ENCODE measurements at places on chromosomes 3 and 15.

GRCh38 chr3:47681016-47681415 lies 100.7 kb downstream of the SMARCC1 start:
- DNase-seq = no peak

DNA sequence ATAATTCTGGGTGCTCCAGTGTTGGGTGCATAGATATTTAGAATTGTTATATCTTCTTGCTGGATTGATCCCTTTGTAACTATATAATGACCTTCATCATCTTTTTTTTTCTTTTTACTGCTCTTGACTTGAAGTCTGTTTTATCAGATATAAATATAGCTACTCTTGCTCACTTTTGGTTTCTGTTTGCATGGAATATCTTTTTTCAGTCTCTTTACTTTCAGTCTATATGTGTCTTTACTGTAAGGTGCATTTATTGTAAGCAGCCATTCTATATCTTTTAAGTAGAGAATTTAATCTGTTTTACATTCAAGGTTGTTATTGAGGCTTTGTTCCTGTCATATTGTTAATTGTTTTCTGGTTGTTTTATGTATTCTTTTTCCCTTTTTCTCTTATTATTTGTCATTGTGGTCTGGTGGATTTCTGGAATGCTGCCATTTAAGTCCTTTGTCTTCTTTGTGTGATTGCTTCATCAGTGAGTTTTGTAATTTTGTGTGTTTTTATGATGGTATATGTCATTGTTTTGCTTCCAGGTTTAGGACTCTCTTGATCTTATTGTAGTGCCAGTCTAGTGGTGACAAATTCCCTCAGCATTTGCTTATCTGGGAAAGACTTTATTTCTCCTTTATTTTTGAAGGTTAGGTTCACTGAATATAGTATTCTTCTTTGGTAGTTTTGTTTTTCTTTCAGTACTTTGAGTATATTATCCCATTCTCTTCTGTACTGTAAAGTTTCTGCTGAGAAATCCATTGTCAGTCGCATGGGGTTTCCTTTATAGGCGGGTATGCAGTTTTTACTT lies 8.3 kb upstream of the PRR23C start:
- no peak for DNase-seq

- DNase-seq = no peak
Observed at GRCh38 chr3:57009367-57009766, 51.1 kb upstream of the SPATA12 start.

DNA sequence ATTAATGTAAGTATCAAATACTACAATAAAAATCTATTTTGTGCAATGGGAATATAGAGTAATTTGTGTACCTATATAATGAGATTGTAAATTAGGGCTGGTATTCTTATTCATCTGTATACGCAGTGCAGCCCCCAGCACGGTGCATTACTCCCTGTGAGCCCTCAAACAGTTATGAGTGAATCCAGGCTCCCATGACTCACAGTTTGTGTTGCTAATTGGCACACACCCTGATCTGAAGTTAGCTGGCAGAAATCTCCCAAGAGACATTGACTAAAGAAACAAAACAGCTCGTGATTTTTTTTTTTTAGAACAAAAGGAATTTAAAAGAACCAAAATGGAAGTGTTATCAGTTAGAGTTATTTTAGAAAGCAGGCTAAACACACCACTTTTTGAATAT lies 15.7 kb downstream of the GK5 start:
- DNase-seq = no peak

DNA sequence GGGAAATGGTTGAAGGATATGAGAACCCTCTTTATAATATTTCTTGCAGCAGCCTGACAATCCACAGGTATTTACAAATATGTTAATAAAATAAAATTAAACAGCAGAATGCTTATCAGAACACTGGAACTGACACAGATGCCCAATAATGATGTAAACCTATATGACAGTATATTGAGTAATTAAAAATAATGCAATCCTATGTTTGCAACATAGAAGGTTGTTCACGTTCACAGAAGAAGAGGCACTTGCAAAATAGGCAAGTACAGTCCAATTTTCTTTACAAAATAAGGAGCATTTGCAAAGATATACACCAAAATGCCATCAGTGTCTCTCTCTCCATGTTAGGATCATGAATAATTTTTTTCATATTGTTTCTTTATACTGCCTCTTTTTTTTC lies 397.0 kb upstream of the WNT5A start:
- DNase-seq = no peak

DNA sequence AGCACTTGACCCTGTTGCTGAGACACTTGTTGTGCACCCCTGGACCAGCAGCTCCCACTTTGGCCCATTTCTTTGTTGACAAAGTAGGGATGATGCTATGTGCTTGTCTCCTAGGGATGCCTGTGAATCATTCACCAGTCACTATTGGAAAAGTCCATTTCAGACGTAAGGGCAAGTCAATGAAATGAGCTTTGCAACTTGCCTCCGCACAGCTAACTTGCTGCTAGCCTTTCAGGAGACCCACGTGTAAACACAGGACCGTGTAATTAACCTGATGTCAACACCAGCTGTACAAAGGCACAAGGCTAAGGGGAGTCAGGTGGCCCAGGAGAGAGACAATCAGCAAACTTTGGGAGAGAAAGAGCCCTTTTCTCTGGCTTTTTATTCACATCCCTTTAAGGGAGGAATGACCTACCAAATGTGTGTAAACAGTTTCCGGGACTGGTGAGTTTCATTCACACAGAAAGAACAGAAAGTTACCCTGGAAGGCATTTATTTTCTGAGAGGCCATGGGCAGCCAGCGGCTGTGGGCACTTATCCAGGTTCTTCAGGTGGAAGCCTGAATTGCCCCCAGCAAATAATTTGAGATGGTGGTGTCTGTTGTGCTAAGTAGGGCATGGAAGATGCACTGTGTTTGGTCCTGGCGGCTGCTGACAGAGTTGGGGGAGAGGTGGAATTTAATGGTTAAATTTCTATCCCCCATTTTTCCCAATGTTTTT lies 54.0 kb downstream of the TIPARP start:
- peak; percentile 84 for DNase-seq

DNA sequence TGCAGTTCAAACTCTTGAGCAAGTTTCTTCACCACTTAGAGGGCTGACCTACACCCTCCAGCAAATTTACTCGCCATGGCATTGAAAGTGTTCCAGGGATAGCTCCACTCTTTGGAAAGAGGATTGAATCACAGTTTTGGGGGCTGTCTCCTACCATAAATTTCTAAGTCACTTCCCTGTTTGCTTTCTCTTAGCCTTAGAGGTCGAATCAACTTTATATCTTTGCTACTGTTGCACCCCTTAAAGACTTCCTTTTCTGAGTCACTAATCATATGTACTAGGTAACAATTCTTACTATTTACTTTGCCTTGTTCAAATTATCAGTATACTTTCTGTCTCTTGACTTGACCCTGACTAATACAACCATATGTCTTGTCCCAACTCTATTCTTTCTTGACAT lies 1151.8 kb upstream of the ALCAM start:
- no peak for DNase-seq

All from NCI-H1417 treated with DMSO at 0.1 percent for 48 hours (cell line).